ENCODE measurements at places on chromosomes 2 and 18.

- no peak for DNase-seq
Observed at GRCh38 chr2:675051-675450, 2.2 kb downstream of the TMEM18 start.

DNA sequence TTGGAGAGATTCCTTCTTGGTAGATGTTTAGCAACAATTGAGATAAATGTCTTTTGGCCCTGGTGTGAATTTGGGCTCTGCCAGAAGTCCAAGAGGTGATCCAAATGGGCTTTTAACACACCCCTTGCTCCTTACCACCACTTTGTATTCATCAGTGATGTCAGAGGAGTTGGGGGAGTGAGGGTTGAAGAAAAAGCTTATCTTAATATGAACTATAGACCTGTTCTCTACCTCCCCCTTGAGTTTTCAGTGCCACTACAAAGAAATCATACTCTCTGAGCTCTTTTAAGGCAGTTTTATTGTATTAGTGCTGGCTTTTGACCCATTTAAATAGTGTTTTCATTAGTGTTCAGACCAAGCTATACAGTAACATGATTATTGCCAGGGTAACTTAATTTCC is 229.1 kb downstream of the PHLPP1 start:
- DNase-seq = no peak

GRCh38 chr2:67873916-67874315 is 188.9 kb downstream of the C1D start:
- DNase-seq = no peak

DNA sequence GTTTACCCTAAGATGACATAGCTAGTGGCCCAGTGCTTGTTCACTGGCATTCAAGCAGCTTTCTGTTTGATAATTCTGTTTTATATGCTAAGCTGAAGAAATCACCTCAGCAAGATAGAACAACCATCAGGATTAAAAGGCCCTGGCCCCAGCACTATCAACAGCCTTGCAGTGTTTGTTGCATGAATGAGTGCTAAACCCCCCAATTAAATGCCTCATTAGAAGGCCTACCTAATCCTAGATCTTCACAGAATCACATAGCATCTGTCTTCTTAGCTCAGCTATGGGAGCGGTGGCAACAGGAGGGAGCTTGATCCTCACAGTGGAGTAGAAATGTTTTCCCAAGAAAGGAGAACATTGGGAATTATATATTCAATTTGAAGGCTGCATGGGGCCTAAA is 194.1 kb upstream of the HNMT start:
- DNase-seq = no peak

GRCh38 chr18:59055345-59056032 is 84.2 kb upstream of the SEC11C start:
- no peak for DNase-seq

DNA sequence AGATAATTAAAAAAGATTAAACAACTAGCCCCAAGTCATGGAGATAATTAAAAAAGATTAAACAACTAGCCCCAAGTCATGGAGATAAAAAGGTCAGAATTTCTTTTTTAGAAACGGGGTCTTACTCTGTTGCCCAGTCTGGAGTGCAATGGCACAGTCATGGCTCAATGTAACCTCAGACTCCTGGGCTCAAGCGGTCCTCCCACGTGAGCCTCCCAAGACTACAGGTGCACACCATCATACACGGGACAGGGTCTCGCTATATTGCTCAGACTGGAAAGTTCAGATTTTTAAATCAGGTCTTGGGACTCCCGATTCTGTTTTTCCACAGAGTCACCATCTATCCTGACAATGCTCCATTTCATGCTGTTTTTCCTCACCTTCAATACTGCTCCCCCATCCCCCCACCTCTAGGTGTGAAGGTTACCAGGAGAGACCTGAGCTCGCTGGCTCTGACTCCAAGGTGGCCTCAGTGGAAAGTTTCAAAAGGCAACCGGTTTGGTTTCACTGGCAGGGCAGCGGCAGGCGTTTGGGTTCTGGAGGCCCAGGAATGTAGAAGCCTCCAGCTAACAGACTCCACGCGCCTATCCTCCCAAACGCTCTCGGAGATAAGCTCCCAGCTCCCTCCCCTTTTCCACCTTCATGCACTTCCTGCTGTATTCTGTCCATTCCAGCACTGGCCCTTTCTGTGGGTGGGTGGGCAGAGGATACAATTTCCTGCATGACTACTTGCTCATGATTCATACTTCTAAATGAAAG is 2.9 kb upstream of the SEMA4C start:
- no peak for DNase-seq

DNA sequence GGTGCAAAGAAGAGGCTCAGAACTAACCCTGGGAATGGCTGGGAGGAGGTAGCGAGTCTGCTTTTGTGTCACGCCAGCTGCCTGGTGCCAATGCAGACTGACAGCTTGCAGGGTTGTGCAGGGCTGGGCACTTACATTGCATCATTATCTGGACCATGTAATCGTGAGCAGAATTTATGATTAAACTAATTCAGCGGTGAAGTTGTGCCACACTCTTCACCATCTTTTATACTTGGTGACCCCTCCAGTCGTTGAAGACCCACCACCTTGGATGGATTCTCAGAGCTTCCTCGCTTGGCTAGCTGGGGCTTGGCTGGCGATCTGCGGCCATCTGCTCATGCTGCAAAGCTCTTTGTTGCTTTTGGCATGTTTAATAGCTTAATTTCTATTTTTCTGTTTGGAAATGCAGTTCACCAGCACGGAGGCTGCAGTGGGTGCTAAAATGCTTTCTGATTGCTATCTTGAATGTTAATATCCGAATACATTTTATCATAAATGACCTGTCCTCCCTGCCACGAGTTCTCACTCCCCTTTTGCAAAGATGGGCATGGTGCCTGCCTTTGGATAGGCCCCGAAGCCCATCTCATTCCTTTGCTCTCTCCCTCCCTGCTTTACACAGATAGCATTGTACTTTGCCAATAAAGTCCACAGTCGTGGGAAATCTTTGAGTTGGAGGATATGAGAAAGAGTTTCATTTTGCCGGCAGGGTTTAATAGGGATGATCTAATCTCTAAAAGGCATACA is 188.2 kb downstream of the PRKCE start:
- no peak for DNase-seq

GRCh38 chr2:222302178-222303018 is 3.6 kb upstream of the PAX3 start:
- DNase-seq = no peak

- no peak for DNase-seq
Observed at GRCh38 chr2:69250981-69251380, 136.0 kb downstream of the GFPT1 start.

DNA sequence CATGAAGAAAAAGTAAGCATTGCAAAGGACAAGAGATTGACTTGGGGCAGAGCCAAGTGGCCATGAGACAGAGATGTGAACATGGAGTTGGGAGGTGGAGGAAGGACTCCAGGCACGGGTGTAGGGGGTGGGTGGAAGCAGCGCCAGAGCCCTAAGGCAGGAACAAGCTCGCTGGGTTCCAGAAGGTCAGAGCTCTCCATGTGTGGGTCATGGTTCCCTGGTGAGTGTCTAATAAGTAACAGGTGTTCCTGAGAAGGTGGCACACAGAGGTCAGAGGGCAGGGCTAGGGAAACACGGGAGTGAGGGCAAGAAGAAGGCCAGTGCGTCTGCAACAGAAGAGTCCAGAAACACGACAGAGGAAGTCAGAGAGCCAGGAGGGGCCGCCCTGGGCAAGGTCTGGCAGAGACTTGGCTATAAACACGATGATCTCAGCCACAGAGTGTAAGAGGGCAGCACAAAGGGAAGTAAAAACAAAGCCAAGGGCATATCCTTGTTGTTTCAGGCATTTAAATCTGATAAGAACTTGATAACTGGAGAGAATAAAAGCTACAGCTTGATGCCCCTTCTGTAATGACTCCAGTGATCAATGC is 260.8 kb downstream of the TGIF1 start:
- DNase-seq = no peak

DNA sequence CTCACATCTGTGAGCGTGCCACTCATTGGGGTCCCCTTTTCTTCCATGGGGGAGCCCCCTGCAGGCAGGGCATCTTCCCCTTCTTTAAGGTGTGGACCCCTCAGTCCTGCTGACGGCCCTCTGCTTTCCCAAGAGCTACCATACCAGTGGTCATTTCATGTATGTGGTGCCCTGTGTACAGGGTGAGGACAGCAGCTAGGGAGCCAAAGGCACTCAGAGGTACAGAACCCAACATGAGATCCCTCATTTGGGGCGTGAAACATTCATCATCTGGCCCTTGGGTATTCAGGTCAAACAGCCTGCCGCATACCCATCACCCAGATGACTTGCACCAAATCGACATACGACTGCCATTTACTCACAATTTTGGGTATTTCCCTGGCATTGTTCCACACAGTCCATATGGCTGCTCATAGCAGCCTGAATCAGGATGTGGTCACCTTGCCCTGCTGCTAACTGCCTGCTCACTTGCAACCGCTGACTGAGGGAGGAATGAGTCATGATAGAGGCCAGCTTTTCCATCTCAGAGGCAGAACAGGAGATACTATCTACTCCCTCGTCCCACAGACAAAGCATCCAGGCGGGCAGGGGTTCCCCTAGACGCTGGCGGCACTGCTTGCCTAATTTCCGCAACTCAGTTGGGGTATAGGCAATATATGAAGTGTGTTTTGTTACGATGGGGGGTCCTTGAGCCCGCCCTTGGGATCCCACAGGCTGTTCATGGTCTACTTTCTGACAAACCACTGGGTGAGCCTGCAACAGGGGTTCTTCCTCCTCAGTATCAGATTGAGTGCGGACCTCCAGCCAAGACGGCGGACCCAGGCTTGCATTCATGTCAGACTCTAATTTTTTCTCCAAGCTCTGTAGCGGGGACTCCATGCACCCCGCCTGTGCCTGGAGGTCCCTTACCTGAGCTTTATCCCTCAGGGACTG is 228.6 kb downstream of the SATB2 start:
- no peak for DNase-seq

DNA sequence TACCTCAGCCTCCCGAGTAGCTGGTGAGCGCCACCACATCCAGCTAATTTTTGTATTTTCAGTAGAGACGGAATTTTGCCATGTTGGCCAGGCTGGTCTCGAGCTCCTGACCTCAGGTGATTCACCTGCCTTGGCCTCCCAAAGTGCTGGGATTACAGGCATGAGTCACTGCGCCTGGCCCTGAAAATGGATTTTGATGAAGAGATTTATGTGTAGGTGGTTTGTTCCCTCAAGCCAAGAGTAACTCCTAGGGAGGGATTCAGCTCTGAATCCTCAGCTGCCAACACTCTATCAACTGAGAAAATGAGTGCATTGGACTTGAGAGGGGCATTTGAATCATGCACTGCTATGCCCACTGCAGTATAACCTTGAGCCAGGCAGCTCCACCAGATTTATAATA is 17.5 kb upstream of the LIPG start:
- no peak for DNase-seq

GRCh38 chr2:100043891-100044255 is 98.5 kb downstream of the AFF3 start:
- DNase-seq = no peak

GRCh38 chr2:207054521-207054920 is 111.2 kb downstream of the KLF7 start:
- no peak for DNase-seq

DNA sequence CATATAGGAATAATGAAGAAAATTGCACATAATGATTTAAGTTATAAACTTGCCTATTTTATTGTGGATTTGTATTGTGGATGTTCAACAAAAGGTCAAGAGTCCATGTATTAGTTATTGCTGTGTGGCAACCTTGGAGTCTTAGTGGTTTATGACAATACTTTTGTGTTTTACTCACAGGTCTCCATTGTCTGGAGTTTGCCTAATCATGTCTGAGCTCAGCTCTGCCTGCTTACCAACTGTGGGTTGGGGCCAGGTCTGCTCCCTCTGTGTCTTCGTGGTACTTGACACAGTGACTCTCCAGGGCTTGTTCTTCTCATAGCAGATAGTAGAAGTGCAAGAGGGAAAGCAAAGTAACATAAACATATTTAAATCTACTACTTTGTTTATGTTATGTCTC is 382.5 kb downstream of the CBLN2 start:
- DNase-seq = no peak

- DNase-seq = no peak
Observed at GRCh38 chr18:77071061-77071460, 61.5 kb downstream of the MBP start.

DNA sequence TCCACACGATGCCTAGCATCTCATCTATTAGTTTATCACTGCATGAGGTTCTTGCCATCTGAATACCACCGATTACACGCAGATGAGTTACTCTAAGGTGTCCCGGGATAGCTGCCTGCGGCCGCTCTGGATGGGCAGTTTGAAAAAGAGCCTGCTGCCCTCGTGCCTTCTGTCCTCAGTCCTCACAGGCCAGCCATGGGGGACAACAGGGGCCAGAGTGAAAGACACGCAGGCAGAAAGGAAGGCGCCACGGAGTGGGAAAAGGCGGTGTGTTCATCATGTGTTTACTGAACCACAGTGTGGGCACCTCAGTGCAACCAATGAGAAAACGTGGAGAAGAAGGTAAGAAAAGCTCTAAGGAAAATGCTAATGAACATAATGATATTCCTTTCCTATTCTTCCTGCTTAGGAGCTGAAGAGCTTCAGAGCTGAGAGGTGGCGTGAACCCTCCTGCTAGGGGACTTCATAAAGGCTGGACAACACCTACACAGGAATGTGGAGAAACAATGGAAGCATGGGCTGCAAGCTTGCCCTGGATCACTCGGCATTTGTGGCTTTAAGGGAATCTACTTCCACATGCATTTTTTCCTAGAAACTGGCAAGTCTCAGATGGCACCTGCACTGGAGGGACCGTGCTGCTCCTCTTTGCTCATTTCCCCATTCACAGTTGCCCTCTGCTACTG is 50.9 kb downstream of the CABYR start:
- DNase-seq = no peak

GRCh38 chr2:168234407-168235085 is 12.8 kb downstream of the STK39 start:
- DNase-seq = no peak

DNA sequence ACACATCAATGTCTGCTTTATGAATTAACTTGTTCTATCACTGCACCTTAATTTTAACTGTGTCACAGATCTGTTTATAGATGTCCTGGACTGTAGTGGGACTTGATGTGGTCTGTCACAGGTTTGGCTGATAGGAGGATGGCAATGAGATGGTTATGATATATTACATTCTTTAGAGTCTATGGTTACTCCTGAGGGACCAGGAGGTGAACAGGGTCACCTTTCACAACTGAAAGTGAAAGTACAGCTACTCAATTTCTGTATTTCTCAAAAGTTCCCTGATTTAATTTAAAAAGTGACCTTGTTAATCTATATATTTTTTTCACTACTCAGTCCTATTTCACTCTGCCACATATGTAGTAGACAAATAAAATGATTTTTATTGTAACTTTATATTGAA is 1284.1 kb upstream of the GYPC start:
- no peak for DNase-seq

- no peak for DNase-seq
Observed at GRCh38 chr2:1910021-1910420, 165.7 kb upstream of the PXDN start.

Measured in thymus (tissue), 14 donors.